Stimulated activated CD4-positive, alpha-beta T cell treated with anti-CD3 and anti-CD28 coated beads, Interleukin-1b, Interleukin-23, amount 100 ng/mL, for 24 hours (primary cell): ENCODE measurements at places on chromosomes 16 and 17.

- DNase-seq: no peak
These were observed 3.0 kb downstream of the PECAM1 start for GRCh38 chr17:64387545-64388171.

- DNase-seq: no peak
These were observed at the start of gene KRTAP29-1 for GRCh38 chr17:41301916-41302901. Gene KRTAP29-1, minus strand, starts transcription at chr17:41302851. Its CDS starts 0 bp downstream, at chr17:41302851.

GRCh38 chr16:77782694-77783093 lies 5.7 kb upstream of the VAT1L start:
- no peak for DNase-seq

GRCh38 chr17:48026502-48027321 lies 10.9 kb downstream of the COPZ2 start:
- DNase-seq: no peak

GRCh38 chr16:22397464-22397863 lies 23.0 kb upstream of the CDR2 start:
- no peak for DNase-seq

DNA sequence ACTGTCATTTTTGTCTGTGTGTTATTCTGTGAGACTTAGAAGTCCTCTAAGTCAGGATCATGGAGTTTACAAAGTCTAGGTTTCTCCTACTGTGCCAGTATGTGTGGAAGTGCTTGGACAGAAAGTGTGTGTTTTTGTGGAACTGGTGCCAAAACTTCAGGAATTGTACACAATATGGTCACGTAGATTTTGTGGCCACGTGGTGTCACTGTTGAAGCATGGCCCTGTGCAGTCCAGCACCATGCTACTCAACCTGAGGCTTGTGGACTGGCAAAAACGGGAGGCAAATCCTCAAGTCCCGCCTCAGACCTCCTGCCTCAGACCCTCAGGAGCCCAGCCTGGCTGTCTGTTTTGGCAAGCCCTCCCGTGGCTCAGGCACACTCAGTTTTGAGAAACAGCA lies 16.7 kb upstream of the ALKBH5 start:
- no peak for DNase-seq

- DNase-seq: no peak
These were observed 3.8 kb downstream of the CENPV start for GRCh38 chr17:16349431-16349830.

DNA sequence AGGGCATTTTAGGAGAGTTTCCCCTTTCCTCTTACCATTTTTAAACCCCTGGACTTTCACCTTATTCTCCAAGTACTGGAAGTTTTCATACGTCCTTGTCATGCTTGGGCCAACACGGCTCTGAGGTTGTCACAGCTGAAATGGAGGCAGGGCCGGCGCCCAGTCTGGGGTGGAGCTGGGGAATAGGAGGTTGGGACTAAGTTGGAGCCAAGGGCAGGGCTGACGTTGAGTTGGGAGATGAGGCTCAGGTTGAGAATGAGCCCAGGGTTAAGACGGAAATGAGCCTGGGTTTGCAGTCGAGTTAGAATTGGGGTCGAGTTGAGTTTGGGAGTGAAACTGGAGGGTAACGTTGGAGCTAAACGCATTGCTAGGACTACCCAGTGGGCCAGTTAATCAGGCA lies 1.3 kb downstream of the CLEC10A start:
- DNase-seq: no peak

DNA sequence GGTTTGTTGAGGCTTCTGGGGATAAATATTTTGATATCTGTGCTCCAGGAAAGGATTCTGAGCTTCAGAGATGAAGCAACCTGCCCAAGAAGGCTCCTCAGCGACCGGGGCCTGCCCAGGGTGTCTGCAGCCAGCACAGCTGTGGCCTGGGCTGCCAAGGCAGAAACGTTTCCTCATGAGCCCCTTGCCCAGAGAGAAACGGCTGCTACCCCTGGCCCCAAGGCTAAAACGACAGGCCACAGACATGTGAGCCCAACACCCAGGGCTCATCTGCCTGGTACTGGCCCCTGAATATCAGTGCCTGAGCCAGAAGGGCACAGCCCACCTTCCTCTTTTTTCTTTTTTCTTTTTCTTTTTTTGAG lies 45.4 kb upstream of the RASD1 start:
- DNase-seq: no peak

- DNase-seq: no peak
These were observed 13.4 kb downstream of the GINS2 start for GRCh38 chr16:85675251-85675874.

GRCh38 chr16:30774367-30775130 lies 12.4 kb downstream of the RNF40 start:
- no peak for DNase-seq

DNA sequence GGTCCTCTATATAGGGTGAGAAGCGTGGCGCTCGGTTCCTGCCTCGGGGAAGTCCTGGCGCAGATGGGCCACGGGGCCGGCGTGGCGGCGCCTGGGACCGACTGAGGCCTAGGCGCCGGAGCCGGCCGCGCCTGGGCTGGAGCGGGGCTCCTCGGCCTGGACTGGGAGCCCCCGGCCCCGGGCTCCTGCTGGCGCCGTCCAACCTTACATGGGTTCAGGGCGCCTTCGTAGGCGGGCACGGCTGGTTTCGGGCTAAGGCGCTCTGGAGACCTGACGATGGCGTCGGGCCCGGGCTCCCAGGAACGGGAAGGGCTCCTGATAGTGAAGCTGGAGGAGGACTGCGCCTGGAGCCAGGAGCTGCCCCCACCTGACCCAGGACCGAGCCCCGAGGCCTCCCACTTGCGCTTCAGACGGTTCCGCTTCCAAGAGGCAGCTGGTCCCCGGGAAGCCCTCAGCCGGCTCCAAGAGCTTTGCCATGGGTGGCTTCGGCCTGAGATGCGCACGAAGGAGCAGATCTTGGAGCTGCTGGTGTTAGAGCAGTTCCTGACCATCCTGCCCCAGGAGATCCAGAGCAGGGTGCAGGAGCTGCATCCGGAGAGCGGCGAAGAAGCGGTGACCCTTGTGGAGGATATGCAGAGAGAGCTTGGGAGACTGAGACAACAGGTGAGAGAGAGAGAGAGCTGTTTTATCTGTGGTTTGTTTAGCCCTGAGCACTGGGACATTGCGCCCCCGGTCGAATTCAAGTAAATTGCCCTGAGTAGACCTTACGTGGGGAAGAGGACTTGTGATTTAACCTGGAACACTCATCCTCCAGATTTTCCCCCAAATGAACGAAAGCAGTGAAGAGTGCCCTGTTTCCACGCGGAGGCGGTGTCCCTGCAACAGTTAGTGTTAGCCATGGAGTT lies 504 bp downstream of the ZNF263 start:
- DNase-seq: no peak

- DNase-seq: no peak
These were observed 278.6 kb downstream of the HAPSTR1 start for GRCh38 chr16:9370061-9370491.

- DNase-seq: no peak
These were observed 3.1 kb downstream of the NPW start for GRCh38 chr16:2022723-2023091.

- no peak for DNase-seq
These were observed 22.1 kb downstream of the CIBAR2 start for GRCh38 chr16:85090181-85090580.

DNA sequence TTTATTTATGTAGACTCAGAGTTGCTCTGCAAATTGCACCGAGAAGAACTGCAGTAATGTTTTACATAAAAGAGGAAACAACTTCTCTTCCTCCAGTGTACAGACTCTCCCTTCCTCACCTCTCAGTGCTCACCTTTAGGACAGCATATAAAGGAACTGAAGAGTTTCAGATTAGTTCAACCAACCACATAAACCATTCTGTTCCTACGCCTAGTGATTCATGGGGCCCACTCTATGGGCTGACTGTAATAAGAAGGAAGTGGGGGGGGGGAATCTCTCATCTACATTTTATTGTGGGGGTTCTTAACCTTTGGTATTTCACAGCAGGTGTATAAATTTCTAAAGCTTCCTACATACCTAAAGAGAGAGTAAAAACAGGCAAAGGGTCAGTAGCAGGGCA lies 18.3 kb downstream of the ZSWIM7 start:
- no peak for DNase-seq

GRCh38 chr17:81228420-81228819 lies 5.7 kb upstream of the CEP131 start:
- DNase-seq: no peak

DNA sequence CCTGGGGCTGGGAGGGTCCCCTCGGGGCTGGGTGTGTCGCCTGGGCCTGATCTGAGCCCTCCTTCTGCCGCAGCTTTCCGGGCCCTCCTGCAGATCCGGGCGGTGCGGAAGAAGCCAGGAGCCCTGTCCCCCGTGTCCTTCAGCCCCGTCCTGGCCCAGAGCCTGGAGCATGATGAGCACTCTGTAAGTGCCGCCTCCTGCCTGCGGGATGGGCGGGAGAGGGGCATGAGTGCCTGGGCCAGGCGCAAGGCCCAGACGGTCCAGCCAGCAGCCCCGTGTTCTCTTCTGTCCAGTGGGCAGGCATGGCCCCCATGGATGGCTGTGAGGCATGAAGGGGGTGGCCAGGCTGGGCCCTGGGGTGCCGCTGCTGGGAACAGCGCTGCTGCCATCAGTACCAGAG lies 16.0 kb upstream of the NUDT16L1 start:
- no peak for DNase-seq

DNA sequence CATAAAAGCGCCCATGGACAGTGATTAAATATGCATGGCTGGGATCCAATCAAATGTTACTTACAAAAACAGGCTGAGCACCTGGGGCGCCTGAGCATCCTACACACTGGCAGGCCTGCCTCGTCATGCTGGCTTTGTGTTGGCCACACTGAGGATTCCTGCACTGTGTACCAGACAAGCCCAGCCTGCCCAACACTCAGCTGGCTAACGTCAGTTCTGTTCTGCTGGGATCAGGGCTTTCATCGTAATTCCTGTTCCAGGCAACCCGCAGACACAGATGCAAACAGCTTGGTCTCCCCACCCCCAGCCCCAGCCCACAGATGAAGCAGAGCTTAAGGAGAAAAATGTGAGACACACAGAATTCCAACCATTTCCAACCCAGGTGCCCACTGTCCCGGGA lies 30.7 kb downstream of the PIMREG start:
- DNase-seq: no peak

- no peak for DNase-seq
These were observed 33.7 kb downstream of the IST1 start for GRCh38 chr16:71929048-71929447.

DNA sequence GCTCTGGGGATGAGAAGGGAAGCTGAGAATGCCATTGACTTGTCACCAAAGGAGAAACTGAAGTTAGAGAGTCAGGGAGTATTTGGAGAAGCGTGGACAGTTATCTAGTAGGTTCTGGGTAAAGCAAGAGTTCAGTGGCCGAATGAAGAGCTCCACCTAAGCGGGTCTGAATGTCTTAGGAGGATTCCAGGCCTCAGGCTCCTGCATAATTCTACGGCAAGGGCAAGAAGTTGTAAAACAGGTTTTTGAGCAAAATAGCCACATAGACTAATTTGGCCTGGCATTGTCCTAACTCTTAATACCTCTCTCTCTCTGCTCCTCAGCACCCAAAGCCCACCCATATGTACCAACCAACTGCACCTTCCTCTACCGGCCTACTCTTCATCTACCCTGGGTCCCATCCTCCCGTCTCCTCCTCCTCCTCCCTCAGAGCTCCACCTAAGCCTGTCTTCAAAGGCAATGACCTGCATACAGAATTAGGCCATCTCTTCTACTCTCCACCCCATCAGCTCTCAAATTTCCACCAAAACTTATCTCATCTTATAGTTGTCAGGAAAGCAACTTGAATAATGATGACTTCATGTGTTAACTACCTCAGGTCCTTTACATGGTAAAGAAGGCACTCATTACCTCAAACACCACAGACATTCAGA lies 42.0 kb upstream of the KCNJ2 start:
- DNase-seq: no peak

GRCh38 chr17:3697103-3697476 lies 1.1 kb upstream of the P2RX5 start:
- no peak for DNase-seq

DNA sequence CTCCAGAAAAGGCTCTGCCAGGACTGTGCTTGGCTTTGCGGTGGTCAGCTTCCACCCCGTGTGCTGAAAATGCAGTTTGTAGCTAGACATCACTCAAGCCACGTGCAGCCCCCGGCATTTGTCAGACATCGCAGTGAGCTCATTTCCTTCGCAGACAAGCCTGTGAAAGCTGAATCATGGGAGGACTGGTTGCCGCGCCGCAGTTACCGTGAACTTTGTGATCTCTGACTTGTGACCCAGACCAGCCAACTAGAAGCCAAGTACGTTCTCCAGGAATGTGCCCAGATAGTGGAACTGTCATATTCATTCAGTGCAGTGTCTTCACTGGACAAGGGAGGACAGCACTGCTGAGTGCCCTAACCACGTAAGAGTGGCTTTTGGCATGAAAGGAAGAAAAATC lies 58.1 kb downstream of the NDE1 start:
- no peak for DNase-seq

- no peak for DNase-seq
These were observed 83.8 kb upstream of the GRIN2A start for GRCh38 chr16:10265770-10266615.

GRCh38 chr17:65389426-65389825 lies 172.0 kb downstream of the AXIN2 start:
- DNase-seq: no peak

DNA sequence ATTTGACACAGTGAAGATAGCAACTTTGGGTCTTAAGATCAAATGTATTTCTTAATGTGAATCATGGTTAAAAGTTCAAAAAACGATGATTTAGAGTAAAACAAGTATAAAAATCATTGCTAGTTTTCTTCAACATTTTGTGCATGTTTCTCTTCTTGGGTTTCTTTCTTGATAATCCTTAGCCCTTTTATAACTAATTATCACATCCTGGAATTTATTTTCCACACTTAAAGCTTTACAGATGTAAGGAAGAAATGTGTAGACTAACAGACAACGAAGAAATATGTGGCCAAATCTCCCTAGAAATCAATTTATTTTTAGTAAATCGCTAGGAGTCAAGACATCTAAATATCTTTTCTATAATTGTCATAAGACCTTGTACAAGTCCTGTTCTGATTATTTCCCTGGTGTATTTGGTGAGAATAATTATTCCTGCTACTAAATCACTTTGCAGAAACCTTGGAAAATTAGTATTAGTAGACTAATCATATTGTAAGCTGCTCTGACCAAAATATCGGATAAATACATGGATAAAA lies 4.9 kb downstream of the NACA2 start:
- DNase-seq: no peak

- no peak for DNase-seq
These were observed 28.2 kb downstream of the SHISA6 start for GRCh38 chr17:11269210-11269609.

DNA sequence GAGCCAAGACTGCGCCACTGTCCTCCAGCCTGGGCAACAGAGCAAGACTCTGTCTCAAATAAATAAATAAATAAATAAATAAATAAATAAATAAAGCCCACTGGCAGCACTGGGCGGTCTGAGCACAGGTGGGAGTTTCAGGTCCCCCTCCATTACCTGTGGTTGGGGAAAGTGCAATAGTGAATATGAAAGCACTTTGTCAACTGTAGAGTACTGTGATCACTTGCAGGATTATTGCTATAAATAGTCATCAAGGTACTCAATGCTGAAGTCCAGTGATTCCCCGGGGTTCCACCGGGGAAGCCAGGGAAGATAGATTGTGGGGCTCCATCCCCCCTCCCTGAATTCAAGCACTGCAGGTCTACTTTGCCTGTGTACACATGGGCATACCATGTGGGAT lies 42.7 kb upstream of the CPNE2 start:
- no peak for DNase-seq

GRCh38 chr17:69246726-69247375 lies 18.2 kb upstream of the ABCA10 start:
- DNase-seq: no peak
